ENCODE measurements at places on chromosomes 12 and 14.

- DNase-seq = no peak
Observed at GRCh38 chr14:85529803-85530574, at the start of gene FLRT2. FLRT2 (plus strand) TSS chr14:85530144; CDS start chr14:85621515, 91,371 bp downstream.

GRCh38 chr14:105393151-105393550, 5.2 kb upstream of the TEX22 start:
- no peak for DNase-seq

- no peak for DNase-seq
Observed at GRCh38 chr14:76715511-76716081, 45.7 kb upstream of the VASH1 start.

GRCh38 chr12:114686773-114687500, 3.0 kb upstream of the TBX3 start:
- no peak for DNase-seq

- no peak for DNase-seq
Observed at GRCh38 chr12:6250343-6250742, 50.1 kb downstream of the CD9 start.

DNA sequence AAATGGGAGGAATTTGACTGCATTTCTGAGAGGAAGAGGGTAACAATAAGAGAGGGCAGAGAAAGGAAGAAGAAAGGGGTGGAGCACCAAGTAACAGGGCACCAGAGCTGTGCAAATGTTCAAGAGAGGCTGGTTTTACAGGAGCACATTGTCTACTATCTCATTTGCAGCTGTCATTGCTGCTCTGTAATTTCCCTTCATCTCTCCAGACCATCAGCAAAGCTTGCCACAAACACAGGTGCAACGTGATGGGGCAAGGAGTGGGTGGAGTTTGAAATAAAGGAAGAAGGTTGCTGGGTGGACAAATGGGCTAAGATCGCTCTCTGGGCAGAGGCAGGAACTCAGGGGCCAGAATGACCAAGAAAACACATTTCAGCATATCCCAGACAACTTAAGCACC, 47.9 kb upstream of the PLEKHG6 start:
- no peak for DNase-seq

DNA sequence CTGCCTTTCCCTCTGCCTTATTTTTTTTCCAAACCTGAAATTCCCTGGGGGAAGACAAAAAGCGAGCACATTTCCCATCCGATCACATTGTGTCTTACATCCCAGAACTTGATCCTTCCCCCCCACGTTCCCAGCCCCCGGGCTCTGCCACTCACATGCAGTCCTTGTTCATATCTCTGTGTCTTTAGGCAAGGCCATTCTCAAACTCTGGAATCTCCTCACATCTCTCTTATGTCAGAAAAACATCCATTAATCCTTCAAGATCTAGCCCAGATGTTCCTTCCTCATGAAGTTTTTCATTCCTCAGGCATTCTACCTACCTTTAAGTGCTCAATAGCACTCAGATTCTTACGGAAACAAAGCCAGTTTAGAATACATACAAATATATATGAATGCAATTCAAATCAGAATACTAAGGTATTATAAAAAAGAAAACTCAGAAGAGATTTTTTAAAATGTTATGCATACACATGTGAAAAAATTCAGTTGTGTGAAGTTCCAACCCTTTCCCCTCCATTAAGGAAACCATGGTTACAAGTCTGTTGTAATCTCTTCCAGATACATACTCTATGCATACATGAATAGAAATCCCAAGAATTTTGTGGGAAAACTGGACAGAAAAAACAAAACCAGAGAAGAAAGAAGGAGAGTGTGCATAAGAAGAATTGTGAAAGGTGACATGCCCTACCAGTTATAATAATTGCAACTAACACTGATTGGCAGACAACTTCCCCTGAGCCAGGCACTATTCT, 120.3 kb downstream of the SLC38A1 start:
- no peak for DNase-seq

GRCh38 chr12:108400056-108400455, 60.9 kb upstream of the CMKLR1 start:
- DNase-seq = no peak

DNA sequence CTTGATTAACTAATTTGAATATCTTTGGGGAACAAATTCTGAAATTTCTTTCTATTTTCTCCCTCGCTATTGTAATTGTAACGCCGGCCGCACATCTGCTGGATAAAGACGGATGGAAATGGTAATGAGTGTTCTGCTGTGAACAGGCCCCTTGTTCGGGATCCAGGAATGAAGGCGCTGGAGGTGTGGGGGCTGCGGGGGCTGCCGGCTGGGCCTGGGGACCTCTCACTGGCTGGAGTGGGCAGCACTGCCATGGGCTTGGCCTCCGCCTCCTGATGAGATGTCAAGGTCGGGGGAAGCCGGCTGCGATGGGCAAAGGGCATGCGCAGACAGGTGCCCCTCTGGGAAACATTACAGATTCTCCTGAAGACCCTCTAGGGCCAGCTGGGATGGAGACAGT, 175.4 kb downstream of the PHETA1 start:
- no peak for DNase-seq

- no peak for DNase-seq
Observed at GRCh38 chr14:33682760-33683159, 268.1 kb downstream of the EGLN3 start.

- no peak for DNase-seq
Observed at GRCh38 chr12:93203361-93203760, 174.4 kb upstream of the NUDT4 start.

- no peak for DNase-seq
Observed at GRCh38 chr12:80212938-80213645, 113.8 kb downstream of the OTOGL start.

DNA sequence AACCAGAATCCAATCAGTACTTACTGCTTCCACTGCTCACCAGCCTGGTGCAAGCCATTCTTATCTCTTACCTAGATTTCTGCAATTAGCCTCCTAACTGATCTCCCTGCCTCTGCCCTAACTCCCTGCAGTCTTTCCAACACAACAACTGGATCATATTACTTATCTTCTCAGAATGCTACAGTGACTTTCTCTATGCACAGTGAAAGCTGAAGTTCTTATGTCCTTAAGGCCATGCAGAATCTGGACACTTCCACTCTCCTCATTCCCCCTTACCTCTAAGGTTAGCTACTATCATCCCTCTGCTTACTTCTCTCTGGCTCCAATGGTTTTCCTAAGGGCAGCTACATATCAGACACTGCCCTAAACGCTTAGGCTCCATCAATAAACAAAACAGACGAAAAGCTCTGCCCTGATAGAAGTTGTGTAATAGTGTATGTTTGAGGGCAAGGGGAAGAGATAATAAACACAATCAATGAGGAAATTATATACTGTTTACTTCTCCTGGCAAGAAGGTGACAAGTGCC, 4.0 kb downstream of the KTN1 start:
- DNase-seq = no peak

DNA sequence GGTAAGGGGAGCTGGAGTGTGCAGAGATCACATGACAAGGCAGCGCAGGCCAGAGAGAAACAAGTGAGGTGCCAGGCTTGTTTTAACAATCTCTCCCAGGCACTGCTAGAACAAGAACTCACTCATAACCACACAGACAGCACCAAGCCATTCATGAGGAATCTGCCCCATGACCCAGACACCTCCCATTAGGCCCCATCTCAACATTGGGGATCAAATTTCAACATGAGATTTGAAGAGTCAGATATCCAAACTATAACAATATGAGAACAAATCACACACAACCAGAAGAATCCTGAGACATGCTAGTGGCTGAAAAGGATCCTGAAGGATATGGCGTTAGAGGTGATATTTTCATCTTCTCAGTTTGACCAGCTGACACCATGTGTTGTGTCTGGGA, 21.9 kb downstream of the OR6J1 start:
- no peak for DNase-seq

- no peak for DNase-seq
Observed at GRCh38 chr12:93727195-93727811, 50.1 kb downstream of the CRADD start.

DNA sequence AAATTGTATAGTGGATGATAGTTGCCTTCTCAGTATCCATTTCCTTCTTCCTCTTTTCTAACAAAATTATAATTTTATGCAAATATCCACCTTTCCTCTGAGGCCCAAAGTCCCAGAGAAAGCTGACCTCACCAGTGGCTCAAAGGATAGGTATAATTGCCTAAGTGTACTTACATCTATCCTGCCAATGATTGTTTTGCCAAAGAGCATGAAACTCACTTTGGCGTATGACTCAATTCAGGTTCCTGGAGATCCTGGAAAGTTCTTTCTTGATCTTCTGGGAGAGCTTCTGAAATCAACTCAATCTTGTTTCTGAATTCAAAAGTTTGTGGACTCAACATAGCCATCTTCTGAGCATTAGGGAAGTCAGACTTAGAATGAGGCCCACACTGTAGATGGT, 10.5 kb upstream of the RBM25 start:
- no peak for DNase-seq

- DNase-seq = no peak
Observed at GRCh38 chr14:36111822-36112583, 64.5 kb downstream of the PTCSC3 start.

Data from CD4-positive, alpha-beta T cell treated with Interleukin-6 at 100 ng/mL for 8 hours (primary cell).